ENCODE measurements at places on chromosomes 3 and 15.

- no peak for DNase-seq
Observed at GRCh38 chr3:81154611-81155143, 606.8 kb downstream of the GBE1 start.

GRCh38 chr3:4976109-4976508, 3.1 kb upstream of the BHLHE40 start:
- no peak for DNase-seq

GRCh38 chr3:190747571-190747970, 114.9 kb downstream of the GMNC start:
- DNase-seq = no peak

- no peak for DNase-seq
Observed at GRCh38 chr15:51075364-51075763, 19.3 kb downstream of the TNFAIP8L3 start.

DNA sequence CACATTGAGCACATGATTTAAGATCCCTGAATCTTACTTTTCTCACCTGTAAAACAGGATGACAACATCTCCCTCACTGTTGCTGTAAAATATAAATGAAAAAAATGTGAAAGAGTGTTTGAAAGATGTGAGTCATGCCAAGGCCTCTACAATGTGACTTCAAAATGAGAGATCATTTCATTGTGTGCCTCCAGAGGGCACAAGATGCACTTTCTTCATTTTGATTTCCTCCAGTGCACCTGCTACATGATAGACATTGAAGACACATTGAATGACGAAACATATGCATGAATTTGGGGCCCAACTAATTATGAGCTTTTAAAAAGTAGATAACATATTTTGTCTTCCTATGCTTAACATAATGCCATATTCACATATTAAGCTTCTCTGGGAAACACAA, 170.3 kb downstream of the MOBP start:
- DNase-seq = no peak

GRCh38 chr3:143847787-143848631, at the start of gene SLC9A9:
TSS of gene SLC9A9 (minus strand) at chr3:143848468. CDS start at chr3:143848322, 146 bp downstream.
- no peak for DNase-seq

DNA sequence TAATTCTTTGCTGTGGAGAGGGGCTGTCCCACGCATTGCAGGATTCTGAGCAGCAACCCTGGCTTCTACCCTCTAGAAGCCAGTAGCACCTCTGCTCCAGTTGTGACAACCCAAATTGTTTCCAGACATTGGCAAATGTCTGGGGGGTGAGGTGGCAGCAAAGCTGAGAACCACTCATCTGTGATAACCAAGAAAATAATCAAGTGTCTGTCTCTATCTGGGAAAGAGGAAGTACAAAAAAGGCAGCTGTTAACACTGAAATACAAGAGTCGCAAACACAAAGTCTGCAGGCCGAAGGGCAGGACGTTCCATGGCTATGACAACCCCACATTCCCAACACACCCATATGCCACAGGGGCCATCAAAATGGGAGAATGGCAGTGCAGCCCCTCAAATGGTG, 42.2 kb upstream of the GNB5 start:
- no peak for DNase-seq

DNA sequence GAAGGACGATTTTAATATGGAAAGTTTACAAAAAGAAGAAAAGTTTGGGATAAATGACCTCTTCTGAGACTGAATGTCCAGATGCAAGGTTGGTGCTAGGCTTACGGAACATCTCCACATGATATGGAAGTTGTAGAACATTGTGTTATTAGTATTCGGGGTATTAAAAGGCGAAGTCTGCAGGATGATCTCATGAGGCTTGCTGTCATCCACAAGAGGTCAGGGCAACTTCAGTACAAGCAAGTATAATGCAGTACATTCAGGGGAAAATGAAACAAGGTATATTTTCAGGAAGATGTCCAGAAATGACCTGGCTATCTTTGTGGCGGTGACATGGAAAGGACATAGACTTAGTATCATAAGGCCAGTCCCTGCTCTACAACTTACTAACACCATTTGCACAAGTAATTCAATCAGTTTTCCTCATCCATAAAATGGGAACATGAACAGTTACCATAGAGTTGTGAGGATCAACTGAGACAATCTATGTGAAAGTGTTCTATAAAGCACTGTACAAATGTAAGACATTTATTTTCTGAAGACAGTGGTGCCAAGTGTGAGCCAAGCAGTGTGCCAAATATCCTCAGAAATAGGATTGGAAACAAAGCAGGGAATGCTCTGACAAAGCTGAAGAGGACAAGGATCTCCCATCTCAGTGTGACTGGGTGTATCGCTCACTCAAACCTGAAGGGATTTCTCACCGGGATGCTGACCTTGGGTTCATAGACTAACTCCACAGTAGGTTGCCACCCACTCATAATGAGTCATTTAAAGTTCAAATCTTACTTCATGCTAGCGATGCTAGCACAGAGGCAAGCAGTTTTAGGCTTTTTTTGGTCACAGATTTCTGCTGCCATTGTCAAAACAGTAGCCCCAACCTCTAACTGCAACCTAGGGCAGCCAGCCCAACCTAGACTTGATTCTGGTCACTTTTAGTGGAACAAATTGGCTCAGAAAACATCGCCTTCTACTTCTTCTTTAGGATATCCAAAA, 118.3 kb downstream of the TIGIT start:
- DNase-seq = no peak

- DNase-seq = no peak
Observed at GRCh38 chr3:106710596-106710995, 666.6 kb upstream of the CCDC54 start.

DNA sequence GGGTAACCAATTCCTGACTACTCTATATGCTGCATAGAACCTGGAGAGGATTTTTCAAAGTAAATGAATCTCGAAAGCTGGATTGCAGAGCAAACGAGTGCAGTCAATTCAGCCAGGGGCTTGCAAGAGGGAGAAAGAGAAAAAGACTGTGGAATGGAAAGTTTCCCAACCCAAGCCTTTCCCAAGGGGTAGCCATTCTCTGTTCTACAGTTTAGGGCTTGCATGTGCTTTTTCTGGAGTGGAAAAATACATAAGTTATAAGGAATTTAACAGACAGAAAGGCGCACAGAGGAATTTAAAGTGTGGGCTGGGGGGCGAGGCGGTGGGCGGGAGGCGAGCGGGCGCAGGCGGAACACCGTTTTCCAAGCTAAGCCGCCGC, 511 bp upstream of the RARB start:
- DNase-seq = no peak

GRCh38 chr3:14143271-14144225, 18.7 kb downstream of the TMEM43 start:
- DNase-seq = no peak

- no peak for DNase-seq
Observed at GRCh38 chr3:120471643-120472042, 20.9 kb upstream of the FSTL1 start.

- no peak for DNase-seq
Observed at GRCh38 chr3:111652492-111653180, 57.5 kb upstream of the ZBED2 start.

GRCh38 chr15:78619022-78619950, 1.5 kb downstream of the CHRNA3 start:
- DNase-seq = no peak

DNA sequence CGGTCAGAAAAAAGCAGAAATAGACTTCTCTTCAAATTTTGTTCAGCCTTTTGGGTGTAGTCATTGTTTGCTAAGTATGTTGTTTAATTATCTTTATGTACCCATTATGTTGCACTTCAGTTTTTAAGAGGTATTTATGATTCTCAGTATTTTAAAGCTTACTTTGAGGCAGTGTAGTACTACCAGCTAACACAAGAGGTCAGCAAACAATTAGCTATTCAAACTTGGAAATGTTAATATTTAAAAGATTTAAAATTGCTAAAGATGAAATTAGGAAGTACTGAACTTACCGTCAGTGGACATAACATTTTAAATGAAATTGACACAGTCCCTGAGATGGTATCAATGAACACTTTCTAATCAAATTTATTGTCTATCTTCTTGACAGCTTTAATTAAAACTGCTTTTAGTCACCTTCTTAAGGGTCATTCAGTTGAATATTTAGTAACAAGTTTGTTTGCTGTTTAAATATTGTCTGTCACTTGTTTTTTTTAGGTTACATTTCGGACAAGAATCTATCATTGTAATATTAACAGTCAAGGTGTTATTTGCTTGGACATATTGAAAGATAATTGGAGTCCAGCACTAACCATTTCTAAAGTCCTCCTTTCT, 28.1 kb downstream of the NKIRAS1 start:
- no peak for DNase-seq

- DNase-seq = no peak
Observed at GRCh38 chr3:27553886-27554540, 69.8 kb upstream of the SLC4A7 start.

DNA sequence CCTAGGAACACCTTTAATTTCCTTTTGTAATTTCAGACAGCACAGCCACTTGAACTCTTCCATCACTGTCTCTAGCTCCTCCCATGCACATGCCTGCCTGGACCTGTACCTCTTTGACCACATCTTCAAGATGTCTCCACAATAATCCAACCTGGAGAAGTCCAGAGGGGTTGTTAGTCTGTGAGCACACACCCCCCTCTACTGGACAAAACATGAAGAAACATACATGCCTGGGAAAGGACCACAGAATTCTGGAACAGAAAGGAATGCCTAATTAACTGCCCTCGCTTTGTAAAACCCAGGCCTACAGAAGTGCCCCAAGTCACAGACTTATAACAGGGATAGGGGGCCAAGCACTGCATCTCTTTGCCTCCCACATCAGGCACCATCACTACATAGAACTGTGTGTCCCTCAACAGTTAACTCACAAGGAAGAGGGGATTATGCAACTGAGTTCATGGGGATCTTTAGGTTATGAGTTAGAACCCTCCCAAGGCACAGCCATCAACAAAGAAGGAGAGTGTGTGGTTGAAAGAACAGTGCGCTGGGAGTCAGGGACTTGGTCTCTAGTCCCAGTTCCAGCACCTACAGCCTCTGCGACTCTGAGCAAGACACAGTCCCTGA, 61.7 kb downstream of the FMN1 start:
- no peak for DNase-seq

DNA sequence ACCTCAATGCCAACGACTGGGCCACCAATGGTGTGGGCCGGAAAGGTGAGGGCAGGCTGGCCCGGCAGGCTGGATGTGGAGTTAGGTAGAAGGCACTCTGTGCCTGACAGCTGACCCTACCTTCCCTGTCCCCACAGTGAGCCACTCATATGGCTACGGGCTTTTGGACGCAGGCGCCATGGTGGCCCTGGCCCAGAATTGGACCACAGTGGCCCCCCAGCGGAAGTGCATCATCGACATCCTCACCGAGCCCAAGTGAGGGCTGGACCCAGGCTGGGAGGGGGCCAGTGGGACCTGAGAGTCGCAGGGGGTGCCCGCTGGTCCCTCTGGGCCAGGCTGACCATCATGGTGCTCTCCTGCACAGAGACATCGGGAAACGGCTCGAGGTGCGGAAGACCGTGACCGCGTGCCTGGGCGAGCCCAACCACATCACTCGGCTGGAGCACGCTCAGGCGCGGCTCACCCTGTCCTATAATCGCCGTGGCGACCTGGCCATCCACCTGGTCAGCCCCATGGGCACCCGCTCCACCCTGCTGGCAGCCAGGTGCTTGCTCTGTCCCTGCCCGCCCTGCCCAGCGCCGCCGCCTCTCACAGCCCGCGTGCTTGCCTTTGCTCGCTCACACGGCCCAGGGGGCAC, 4.5 kb upstream of the FES start:
- no peak for DNase-seq

- DNase-seq = no peak
Observed at GRCh38 chr3:128907706-128908445, 28.5 kb downstream of the ACAD9 start.

All from stimulated activated CD4-positive, alpha-beta T cell treated with anti-CD3 and anti-CD28 coated beads, TNF-alpha, amount 100 ng/mL, for 4 hours (primary cell).